Activated B cell treated with CpG ODN at 0.5 μM for 24 hours (primary cell): ENCODE measurements at places on chromosomes 2 and 18. TPM values are rescaled to one million over a fixed set of nuclear protein-coding genes. Genes with fewer than 3 reads are reported as not detected.

GRCh38 chr18:45059695-45060094, 379.0 kb downstream of the SETBP1 start:
- peak overlapping the region; percentile 10 for H3K27ac ChIP-seq
- DNase-seq, result no peak
- H3K36me3 ChIP-seq, result peaks cover 72% of the 10 kb centered on the region
- H3K27me3 ChIP-seq, result no peaks in the 10 kb centered on the region

- no peak for DNase-seq
- H3K27ac ChIP-seq, result no peak overlapping the region
- H3K27me3 ChIP-seq, result no peaks in the 10 kb centered on the region
- peaks cover 43% of the 10 kb centered on the region for H3K4me1 ChIP-seq
These were observed 65.4 kb upstream of the NABP1 start for GRCh38 chr2:191612496-191612895.

DNA sequence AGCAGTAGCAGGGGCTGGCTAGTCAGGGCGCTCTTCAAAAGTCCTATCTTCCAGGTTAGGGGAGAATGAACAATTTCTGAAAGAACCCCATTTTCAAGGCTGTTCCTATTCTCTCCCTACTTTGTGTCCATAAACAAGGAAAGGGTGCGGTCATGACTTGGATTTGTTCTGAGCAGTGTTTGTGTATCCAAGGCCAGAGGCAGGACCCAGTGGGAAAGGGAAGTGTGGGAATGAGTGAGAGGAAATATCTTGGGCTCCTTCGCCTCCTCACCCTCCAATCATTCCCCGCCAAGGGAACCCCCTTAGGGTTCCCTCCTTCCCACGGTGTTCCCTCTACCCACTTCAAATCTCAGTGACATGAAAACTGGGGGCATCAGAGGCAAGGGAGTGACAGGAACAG, 25.5 kb upstream of the SPTBN1 start:
- H3K4me1 ChIP-seq, result peaks cover 3% of the 10 kb centered on the region
- no peak overlapping the region for H3K4me3 ChIP-seq
- H3K27ac ChIP-seq, result no peak overlapping the region
- H3K36me3 ChIP-seq, result no peaks in the 10 kb centered on the region
- DNase-seq, result no peak
- H3K27me3 ChIP-seq, result peaks cover 7% of the 10 kb centered on the region

DNA sequence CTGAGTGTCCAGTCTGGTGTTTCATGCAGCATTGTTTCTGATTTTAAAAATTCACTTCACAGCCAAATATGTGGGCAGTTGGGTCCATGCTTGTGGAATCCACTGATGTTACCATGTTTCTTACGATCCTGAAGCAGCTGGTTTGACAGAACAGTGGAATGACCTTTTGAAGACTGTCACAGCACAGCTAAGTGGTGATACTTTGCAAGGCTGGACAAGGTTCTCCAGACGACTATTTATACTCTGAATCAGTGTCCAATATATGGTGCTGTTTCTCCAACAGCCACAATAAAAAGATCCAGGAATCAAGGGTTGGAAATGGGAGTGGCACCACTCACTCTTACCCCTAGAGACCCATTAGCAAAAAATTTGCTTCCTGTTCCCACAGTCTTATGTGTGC, 577.4 kb upstream of the RAB6C start:
- H3K27me3 ChIP-seq, result no peaks in the 10 kb centered on the region
- no peaks in the 10 kb centered on the region for H3K4me1 ChIP-seq
- no peaks in the 10 kb centered on the region for H3K36me3 ChIP-seq
- no peak overlapping the region for H3K27ac ChIP-seq
- no peak overlapping the region for H3K4me3 ChIP-seq
- no peak for DNase-seq

GRCh38 chr2:190979906-190980629, 33.9 kb downstream of the STAT1 start:
- H3K27ac ChIP-seq, result peak overlapping the region; percentile 84
- no peak for DNase-seq
- peaks cover 92% of the 10 kb centered on the region for H3K36me3 ChIP-seq
- H3K4me3 ChIP-seq, result peak overlapping the region; percentile 55
- H3K4me1 ChIP-seq, result peaks cover 20% of the 10 kb centered on the region

DNA sequence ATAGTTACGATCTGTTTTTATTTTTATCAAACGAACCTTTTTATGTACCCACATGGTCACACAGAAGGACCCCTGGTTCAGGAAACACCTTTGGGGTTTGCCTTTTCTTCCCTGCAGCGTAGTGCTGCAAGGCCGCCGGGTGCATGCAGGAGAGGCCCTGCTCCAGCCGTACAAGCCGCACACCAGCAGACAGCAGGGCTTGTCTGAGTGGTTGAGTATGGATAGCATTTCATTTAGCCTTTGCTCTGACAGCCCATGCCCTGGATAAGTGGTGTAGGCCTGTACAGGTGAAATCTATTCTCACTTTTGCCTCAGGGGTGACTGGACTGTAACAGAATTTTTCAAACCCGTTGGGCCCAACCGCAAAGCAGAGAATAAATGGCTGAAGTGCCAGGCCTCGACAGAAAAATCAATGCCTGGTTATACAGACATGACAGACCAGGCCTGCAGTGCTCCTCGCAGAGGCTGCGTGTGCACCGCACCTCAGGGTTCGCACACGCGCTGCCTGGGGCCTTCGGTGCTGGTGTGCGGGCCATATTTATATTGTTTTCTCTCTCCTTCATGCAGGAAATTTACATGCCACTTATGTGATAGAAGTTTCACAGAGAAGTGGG, 279.1 kb downstream of the ZNF407 start:
- H3K36me3 ChIP-seq, result peaks cover 27% of the 10 kb centered on the region
- no peaks in the 10 kb centered on the region for H3K4me1 ChIP-seq
- no peak for DNase-seq

DNA sequence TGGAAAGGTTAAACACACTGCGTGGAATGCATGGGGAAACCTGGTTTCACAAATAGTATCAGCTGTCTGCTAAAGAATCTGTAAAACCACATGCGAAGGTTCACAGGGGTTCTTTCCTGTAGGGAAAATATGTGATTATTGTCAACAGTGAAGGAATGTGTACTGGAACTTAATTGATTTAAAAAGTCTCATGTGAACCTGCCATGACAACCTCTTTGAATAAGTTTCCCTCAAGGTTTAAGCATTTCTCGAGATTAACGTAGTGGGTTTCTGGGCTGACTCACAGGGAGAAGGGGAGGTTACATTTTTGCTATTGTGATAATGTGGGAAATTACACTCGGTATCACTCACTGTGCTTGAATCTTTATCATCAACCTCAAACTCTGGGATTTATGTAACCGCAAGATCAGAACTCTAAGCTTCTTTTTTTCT, 28.2 kb upstream of the IL1R1 start:
- H3K27ac ChIP-seq, result no peak overlapping the region
- H3K36me3 ChIP-seq, result no peaks in the 10 kb centered on the region
- DNase-seq, result no peak

DNA sequence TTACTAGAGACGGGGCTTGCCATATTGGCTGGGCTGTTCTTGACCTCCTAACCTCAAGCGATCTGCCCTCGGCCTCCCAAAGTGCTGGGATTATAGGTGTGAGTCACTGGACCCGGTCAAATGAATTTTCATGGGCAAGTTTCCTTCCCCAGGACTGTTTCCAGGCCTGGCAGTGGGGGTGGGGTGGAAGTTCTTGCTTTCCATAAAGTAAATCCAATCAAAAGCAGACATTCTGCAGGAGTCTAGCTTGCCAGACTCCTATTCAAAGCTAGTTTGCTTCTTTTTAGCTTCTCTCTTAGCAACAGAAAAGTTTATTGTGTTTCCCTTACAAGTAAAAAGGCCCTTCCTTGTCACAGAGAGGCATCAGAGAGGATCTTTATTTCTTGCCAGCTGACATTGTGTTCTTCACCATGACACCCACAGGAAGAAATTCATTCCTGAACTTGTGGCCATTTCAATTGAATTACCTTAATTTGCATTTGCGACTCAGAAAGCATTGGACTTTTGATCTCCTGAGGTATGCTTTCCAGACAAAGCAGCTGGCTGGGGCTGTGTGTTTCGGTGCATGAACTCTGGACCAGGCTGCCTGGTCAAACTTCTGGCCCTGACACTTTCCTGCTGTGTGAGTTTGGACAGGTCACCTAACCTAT, 37.9 kb downstream of the LYPD1 start:
- H3K4me3 ChIP-seq, result no peak overlapping the region
- no peaks in the 10 kb centered on the region for H3K27me3 ChIP-seq
- no peaks in the 10 kb centered on the region for H3K36me3 ChIP-seq
- DNase-seq, result no peak
- no peaks in the 10 kb centered on the region for H3K4me1 ChIP-seq

DNA sequence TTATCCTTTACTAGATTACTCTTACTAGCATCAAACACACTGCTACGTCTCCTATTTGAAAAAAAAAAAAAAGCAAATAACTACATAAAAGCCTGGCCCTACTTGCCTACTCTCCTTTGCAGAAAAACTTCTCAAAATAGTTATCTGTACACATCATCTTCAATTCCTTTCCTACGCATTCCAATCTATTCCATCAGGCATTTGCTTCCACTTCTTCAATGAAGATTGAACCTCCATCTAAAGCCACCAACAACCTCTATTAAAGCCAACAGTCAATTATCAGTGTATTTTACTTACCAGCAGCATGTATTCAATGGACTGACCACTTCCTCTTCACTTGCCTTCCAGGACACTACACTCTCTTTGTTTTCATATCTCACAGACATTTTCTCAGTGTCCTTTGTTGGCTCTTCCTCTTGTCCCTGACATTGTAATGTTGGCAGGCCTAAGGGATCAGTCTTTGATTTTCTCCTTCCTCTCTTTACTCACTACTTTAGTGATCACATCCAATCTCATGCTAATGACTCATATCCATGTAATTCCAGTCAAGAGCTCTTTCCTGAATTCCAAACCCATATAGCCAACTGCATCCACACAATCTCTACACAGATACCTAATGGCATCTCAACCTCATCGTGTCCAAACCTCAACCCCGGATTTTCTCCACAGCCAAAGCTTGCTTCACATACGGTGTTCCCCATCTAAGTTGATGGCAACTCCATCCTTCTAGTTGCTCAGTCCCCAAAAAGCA, 131.3 kb downstream of the CCDC148 start:
- no peaks in the 10 kb centered on the region for H3K36me3 ChIP-seq
- no peak overlapping the region for H3K27ac ChIP-seq
- H3K27me3 ChIP-seq, result no peaks in the 10 kb centered on the region
- H3K4me1 ChIP-seq, result no peaks in the 10 kb centered on the region
- no peak overlapping the region for H3K4me3 ChIP-seq

SP5 gene
- not detected in 2 replicates for total RNA-seq

ANKRD30BL gene
- total RNA-seq, result not detected in 2 replicates

GPR55 gene
- 4.5 and 6.3 TPM in 2 replicates for total RNA-seq

ABCB11 gene
- total RNA-seq, result 0.05 TPM in 1 of 2 replicates, not detected in the other
